Stimulated activated CD8-positive, alpha-beta memory T cell treated with anti-CD3 and anti-CD28 coated beads, Interleukin-7, amount 100 ng/mL, for 1 hour (primary cell): ENCODE measurements at places on chromosomes 4 and X.

- no peak for DNase-seq
Measured at GRCh38 chrX:152988536-152989291, 5.2 kb downstream of the PNMA5 start.

DNA sequence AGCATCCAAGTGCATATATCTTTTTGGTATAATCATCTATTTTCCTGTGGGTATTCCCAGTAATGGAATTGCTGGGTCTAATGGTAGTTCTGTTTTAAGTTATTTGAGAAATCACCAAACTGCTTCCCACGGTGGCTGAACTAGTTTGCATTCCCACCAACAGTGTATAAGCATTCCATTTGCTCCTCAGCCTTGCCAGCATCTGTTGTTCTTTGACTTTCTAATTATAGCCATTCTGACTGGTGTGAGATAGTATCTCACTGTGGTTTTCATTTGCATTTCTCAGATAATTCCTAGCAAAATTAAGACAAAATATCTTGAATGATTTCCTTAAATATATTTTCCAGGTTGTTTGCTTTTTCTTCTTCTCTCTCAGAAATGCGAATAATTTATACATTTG, 341.1 kb downstream of the GBA3 start:
- DNase-seq: no peak

GRCh38 chr4:103499094-103499493, 220.7 kb downstream of the TACR3 start:
- no peak for DNase-seq

GRCh38 chrX:3521396-3521795, 174.9 kb upstream of the MXRA5 start:
- no peak for DNase-seq

- no peak for DNase-seq
Measured at GRCh38 chr4:140037353-140038030, 116.5 kb downstream of the MAML3 start.

GRCh38 chr4:86376850-86377249, 17.0 kb upstream of the MAPK10 start:
- no peak for DNase-seq

DNA sequence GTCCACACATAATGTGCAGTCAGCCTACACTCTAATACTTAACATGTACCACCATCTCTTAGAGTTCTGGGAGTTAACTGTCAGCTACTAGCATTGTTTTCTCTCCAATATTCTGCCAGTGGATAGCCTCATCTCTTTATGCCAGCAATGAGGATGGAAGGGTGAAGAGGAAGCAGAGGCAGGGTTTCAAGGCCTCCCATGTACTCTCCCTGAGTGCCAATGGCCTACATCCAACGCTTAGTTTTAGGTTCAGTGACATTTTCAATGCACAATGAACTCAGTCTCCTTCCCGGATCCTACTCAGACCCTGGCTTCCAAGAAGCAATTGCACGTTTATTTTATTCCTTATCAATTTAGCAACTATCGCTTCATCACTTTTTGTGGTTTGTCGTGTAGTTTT, 686.1 kb downstream of the DMD start:
- no peak for DNase-seq

DNA sequence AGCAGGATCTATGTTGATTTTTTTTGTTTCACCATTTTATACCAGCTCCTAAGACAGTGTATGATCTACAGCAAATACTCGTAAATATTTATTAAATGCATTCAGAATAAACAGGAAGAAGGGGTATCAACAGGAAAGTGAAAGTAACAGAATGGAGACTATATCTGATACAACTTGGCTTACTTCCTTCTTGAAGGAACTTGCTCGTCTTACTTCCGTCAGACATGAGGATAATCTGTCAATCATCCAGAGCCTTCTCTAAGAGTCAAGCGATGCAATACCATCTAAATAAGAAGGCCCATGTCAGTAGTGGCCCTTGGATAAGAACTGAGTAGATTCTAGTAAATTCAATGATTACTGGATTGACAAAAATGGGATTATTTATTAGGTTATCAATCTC, 84.2 kb downstream of the CAMK2D start:
- no peak for DNase-seq

GRCh38 chr4:73450398-73451004, 14.5 kb downstream of the AFP start:
- DNase-seq: no peak

- no peak for DNase-seq
Measured at GRCh38 chr4:61389640-61390039, 189.5 kb downstream of the ADGRL3 start.

- DNase-seq: no peak
Measured at GRCh38 chr4:138775890-138776289, 239.7 kb upstream of the NOCT start.
